ENCODE measurements at places on chromosomes 3 and 15. TPM values are rescaled to one million over a fixed set of nuclear protein-coding genes. Genes with fewer than 3 reads are reported as not detected.

IGSF11 gene
- 0.07 TPM for polyA plus RNA-seq

TOPAZ1 gene
- not detected for polyA plus RNA-seq

LRTM1 gene
- not detected for polyA plus RNA-seq

OCA2 gene
- polyA plus RNA-seq, result 0.71 TPM

SOX14 gene
- not detected for polyA plus RNA-seq

CHRD gene
- polyA plus RNA-seq, result 4.2 TPM

TTLL3 gene
- polyA plus RNA-seq, result 28.4 TPM

CXCR6 gene
- 4.3 TPM for polyA plus RNA-seq

HRG gene
- polyA plus RNA-seq, result not detected

NAALADL2 gene
- 0.88 TPM for polyA plus RNA-seq

THRB gene
- polyA plus RNA-seq, result 2.6 TPM

NCKIPSD gene
- polyA plus RNA-seq, result 9.0 TPM

TUSC7 gene
- not detected for polyA plus RNA-seq

GRCh38 chr15:30042556-30042955, 40.2 kb upstream of the GOLGA8J start:
- DNase-seq, result no peak

GRCh38 chr3:15180042-15180611, 25.9 kb upstream of the CAPN7 start:
- DNase-seq, result peak; percentile 88

- no peak for DNase-seq
Observed at GRCh38 chr3:120370463-120370862, 21.3 kb upstream of the LRRC58 start.

GRCh38 chr3:178629430-178630178, 93.4 kb downstream of the KCNMB2 start:
- no peak for DNase-seq

- peak; percentile 93 for DNase-seq
Observed at GRCh38 chr15:70023769-70024491, 73.8 kb downstream of the TLE3 start.

DNA sequence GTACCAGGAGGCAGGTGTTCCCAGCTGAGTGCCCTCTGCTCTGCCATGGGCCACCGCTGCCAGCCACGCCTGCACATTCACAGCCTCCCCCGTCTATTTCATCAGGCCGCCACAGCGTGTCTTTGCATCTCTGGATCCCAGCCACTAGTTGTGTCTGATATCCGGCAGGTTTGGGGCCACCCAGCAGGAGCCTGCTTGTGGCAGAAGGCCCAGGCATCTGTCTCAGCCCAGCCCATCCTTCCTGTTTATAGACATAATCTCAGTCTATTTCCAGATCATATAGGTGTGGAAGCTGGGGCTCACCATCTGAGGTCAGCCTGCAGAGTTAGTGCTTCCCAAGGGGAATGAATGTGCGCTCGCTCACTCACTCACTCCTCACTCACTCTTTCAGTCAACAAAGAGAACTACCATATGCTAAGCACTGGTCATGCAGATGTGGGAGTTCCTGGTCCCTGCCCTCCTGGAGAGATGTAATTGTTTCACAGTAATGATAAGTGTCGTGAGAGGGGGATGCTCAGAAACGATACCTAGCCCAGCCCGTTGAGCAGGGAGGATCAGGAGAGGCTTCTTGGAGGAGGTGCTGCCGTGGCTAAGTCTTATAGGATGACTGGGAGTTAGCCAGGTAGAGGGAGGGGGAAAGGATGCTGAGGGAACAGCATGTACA, 60.6 kb downstream of the FGD5 start:
- peak; percentile 69 for DNase-seq

- DNase-seq, result no peak
Observed at GRCh38 chr15:27958911-27959578, 140.1 kb downstream of the OCA2 start.

DNA sequence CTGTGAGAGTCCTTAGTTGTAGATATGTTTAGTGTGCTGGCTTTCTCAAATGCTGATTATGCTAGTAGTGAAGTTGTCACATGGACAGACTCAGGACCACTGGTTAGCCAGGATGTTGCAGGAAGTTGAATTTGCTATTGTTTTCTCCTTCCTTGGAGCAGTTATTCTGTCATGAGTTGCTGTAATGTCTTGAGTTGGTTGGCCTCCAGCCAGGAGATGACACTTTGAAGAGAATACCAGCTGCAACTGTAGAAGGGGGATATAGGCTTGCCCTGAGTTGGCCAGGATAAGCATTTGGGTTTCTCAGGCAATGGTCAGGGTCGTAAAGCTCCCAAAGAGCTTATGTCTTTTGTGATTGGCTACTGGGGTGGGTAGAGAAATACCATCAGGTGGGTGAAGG, 206.7 kb downstream of the ZNF621 start:
- no peak for DNase-seq

- DNase-seq, result no peak
Observed at GRCh38 chr15:68990231-68990991, 24.1 kb upstream of the NOX5 start.

- no peak for DNase-seq
Observed at GRCh38 chr15:91965501-91966193, 112.1 kb downstream of the SLCO3A1 start.

GRCh38 chr3:155428563-155428962, 135.1 kb upstream of the STRIT1 start:
- DNase-seq, result no peak

- DNase-seq, result no peak
Observed at GRCh38 chr15:60525341-60526039, 46.5 kb upstream of the ICE2 start.

- DNase-seq, result no peak
Observed at GRCh38 chr3:95217661-95218060, 1154.8 kb downstream of the NSUN3 start.

DNA sequence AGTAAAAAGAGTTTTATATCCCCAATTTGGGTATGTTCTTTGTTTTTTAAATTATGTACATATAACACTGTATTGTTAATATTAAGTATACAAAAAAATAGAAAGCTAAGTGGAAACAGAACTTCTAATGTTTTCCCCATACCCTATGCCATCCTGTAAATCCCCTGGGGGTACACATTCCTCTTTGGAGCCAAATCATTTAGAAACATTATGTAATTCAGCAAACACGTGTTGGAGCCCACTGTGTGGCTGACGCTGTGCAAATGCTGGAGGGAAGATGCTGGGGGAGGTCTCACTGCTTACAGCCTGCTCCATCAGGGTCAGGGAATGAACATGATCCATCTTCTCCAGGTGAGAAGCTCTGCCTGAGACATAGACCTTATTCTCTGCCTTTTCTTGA, 52.8 kb downstream of the CRTC3 start:
- no peak for DNase-seq

DNA sequence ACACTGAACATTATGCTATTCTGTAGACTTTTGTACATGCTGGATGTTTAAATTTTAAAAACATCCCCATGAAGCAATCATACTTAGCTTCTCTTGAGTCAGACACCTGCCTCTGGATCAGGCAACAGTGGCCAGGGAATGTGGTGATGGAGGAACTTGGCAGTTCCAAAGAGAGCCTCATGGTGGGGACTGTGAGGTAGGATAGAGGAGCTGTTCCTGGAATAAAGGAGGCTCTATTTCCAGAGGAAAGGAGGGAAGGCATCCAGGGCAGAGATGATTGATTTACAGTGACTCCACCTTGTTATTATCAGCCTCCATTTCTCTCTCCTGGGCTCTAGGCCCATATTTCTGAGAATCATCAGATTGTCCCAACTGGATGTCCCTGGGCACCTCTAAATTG, 35.0 kb upstream of the ABHD17C start:
- peak; percentile 9 for DNase-seq

- no peak for DNase-seq
Observed at GRCh38 chr15:93044301-93045190, 44.5 kb downstream of the RGMA start.

DNA sequence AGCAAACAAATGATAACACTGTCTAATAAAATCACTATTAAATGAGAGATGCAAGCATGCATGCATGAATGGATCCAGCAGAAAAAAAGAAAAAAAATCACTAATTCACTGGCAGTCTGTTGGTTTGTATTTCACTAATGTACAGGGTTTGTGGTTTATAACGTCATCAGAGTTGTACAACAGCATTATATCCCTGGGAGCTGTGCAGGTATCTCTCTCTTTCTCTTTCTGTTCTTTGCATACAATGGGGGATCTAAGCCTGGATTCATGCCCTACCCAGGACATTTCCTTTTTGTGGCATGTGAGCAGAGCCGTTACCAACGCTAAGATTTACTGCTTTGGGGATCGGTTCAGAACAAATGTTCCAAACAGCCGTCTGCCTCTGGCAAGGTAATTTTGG, 229.5 kb downstream of the SOX2 start:
- DNase-seq, result no peak

GRCh38 chr3:33883538-33883950, 85.1 kb downstream of the PDCD6IP start:
- DNase-seq, result peak; percentile 64

DNA sequence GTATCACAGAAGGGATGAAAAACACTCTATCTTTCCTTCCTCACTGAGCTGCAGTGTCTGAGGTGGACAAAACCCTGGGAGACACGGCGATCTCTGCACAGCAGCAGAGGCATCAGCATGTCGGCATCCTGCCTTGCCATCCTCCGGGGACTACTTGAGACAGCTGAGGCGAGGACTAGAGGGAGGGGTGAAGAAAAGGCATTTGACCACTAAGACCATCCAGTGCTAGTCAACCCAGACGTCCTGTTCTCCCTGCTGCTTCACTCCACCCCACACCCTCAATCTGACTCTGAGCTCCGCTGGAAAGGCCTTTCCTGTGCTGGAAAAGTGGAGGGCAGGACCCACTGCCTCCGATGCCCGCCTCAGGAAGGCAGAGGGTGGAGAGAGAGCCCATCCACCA, 67.3 kb downstream of the VGLL4 start:
- no peak for DNase-seq

GRCh38 chr3:123169492-123169929, 32.2 kb upstream of the SEC22A start:
- DNase-seq, result peak; percentile 30

- DNase-seq, result no peak
Observed at GRCh38 chr3:34646911-34647460, 848.6 kb downstream of the PDCD6IP start.

DNA sequence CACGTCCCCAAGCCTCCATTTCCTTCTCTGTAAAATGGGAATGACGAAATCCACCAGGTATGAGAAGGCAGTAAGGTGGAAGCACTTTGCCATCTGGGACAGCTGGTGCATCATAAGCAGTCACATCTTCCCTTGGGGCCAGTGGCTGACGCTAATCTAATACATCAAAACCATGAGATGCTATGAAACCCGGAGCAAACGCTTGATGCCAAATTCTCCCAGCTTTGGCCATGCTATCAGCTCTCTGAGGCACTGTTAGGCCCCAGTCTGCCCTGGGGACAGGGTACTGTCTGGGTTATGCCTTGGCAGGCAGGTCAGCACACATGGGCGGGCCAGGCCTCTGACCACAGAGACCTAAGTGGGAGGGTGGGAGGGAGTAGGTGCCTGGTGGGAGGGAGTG, 66.1 kb downstream of the ADAMTS17 start:
- no peak for DNase-seq

Data from lung (tissue), 17 donors.